Neural cell (in vitro differentiated cells): ENCODE measurements at places on chromosomes 6 and 20. TPM values are rescaled to one million over a fixed set of nuclear protein-coding genes. Genes with fewer than 3 reads are reported as not detected.

Gene C6orf58
- polyA plus RNA-seq = 0.52 and 0.97 TPM in 2 replicates

Gene SLC44A4
- polyA plus RNA-seq = 0.09 and 0.46 TPM in 2 replicates

Gene FABP7
- polyA plus RNA-seq = 27.7 and 37.2 TPM in 2 replicates

Gene ALDH8A1
- polyA plus RNA-seq = 6.9 and 8.2 TPM in 2 replicates

Gene BMP6
- 1.8 and 2.4 TPM in 2 replicates for polyA plus RNA-seq

Gene RIPPLY2
- polyA plus RNA-seq = 3.5 and 5.0 TPM in 2 replicates
